Activated CD4-positive, alpha-beta T cell treated with anti-CD3 and anti-CD28 coated beads, Interleukin-2, amount 50 U/mL, for 4 hours (primary cell): ENCODE measurements at places on chromosomes 6 and 20.

DNA sequence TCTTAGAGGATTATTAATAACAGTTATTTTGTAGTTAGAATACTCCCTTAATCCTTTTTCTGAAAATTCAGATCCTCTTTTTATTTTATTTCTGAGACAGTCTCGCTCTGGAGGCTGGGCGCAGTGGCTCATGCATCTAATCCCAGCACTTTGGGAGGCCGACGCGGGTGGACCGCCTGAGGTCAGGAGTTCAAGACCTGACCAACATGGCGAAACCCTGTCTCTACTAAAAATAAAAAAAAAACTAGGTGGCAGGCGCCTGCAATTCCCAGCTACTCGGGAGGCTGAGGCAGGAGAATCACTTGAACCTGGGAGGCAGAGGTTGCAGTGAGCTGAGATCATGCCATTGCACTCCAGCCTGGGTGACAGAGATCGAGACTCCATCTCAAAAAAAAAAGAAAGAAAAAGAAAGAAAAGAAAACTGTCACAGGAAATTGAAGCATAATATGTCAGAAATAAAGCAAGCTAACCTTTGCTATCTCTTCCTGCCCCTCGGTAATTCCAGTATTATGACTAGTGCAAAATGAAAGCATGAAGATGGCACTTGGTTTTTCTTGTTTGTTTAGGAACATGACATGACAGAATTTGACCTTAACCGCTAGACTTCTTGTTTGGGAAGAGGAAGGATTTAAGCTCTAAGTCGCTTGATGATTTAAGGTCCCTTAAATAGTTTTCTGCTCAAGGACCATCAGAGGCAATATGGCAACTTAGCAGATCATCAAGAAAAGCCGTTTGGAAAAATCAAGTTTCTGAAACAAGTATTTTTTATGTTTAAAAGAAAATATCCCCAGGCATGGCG lies 1.8 kb upstream of the RBM39 start:
- no peak for DNase-seq

DNA sequence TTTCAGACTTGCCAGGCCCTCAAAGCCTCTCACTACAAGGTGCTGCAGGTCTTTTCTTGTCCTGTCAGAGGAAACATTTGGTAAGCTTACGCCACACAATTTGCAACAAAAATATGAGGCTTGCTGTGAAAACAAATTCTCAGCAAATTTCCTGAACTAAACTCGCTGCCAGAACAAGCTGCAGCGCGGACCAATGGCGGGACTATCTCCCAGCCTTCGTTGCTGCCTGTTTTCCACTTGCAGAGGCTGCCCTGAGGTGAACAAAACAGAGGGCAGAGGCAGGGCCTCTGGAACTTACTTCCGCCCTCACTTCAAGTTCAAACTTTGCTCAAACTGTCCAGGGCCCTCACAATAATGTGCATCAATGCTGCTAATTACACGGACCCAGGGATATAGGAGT lies 12.4 kb downstream of the UQCC2 start:
- no peak for DNase-seq

- no peak for DNase-seq
Observed at GRCh38 chr20:57810511-57811373, 100.9 kb upstream of the PMEPA1 start.

GRCh38 chr6:22101163-22101562 lies 195.7 kb downstream of the PRL start:
- no peak for DNase-seq

GRCh38 chr6:131061041-131061750 lies 1.8 kb downstream of the EPB41L2 start:
- DNase-seq = no peak

- DNase-seq = no peak
Observed at GRCh38 chr20:1186367-1186991, 1.7 kb upstream of the TMEM74B start.

DNA sequence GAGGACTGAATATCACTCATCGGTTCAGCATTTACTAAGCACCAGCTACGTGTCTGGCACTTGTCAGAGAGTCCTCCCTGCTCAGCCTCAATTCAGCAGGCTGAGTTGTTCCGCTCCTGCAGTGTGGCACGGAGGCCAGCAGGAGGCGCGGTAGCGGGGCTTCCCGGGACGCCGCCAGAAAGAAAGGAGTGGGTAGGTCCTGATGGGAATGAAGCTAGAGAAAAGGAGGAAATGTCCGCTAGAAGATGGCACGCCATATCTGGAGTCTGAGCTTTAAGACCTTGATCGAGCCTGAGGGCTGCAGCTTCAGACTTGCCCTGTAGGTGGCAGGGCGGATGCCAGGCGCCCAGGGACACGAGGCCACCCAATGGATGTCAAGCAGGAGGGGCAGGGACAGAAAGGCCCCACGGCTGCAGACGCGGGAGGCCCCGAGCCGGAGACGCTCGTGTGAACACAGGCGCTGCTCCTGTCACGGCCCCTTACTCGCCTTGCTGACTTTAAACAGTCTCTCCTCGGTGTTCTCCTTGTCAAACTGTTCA lies 18.7 kb downstream of the SERPINB6 start:
- DNase-seq = peak; percentile 49

- DNase-seq = no peak
Observed at GRCh38 chr20:63070771-63071540, 64.2 kb upstream of the BHLHE23 start.
